Activated CD4-positive, CD25-positive, alpha-beta regulatory T cell treated with anti-CD3 and anti-CD28 coated beads, Interleukin-2, amount 50 U/mL, for 16 hours (primary cell): ENCODE measurements at places on chromosomes 1 and 21.

DNA sequence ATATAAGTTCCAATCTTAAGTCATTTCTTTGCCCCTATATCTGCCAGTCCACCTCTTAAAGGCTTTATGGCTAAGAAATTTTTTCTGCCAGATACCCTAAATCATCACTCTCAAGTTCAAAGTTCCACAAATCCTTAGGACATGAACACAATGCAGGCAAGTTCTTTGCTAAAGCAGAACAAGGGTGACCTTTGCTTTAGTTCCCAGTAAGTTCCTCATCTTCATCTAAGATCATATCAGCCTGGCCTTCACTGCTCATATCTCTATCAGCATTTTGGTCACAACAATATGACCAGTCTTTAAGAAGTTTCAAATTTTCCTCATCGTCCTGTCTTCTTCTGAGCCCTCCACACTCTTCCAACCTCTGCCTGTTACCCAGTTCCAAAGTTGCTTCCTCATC lies 402.2 kb upstream of the RUNX1 start:
- no peak for DNase-seq

GRCh38 chr1:14976256-14976655 lies 177.3 kb upstream of the TMEM51 start:
- DNase-seq = no peak

GRCh38 chr1:211781260-211781659 lies 49.3 kb downstream of the LPGAT1 start:
- DNase-seq = no peak

GRCh38 chr1:177032434-177032833 lies 132.1 kb downstream of the ASTN1 start:
- no peak for DNase-seq

DNA sequence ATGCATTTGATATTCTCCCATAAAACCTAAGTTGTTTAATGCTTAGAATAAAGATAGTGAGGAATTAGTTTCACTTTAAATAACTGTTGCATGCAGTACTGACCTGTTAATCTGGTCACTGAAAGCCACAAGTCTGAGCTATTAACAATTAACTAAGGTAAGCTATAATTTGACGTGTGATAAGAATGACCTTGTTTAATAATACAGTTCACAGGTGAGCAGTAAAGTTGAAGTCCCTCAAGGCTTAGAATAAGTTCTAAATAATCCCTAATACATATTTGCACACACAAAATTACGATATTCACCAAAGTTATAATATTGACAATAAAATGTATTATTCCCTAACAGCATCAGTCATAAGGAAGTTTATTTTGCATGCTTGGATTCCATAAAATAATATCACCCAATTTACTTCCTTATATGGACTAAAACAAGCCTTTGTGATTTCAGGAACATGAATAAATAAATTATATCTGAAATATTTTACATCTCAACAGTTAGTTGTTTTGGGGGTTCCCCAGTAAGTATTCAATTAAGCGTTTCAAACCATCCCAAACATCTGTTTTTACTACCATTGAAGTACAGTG lies 70.6 kb upstream of the CHRM3 start:
- DNase-seq = no peak

GRCh38 chr1:15758953-15759661 lies 512 bp downstream of the FBLIM1 start:
- DNase-seq = no peak

DNA sequence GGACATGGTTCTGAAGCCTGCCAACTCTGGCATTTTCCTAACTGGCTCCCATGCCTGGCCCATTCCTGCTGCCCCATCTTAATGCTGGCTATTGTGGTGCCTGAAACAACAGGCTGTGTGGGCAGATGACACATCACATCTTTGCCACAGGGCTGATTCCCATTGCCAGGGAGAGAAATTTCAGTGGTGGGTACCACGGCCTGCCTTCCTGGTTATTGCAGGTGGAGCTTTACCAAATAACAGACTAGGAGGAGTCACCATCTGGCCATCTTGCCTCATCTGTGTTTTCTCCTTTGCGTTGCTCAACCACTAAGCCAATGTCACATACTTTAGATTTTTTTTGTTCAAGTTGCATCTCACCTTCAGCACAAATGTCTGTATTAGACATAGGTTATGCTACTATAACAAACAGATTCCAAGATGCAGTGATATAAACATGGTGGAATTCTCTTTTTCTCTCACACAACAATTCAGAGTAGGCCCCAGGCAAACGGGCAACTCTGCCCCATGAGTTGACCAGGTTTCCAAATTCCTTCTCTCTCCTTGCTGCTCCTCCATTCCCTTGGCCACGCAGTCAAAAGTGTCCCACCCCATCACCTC lies 14.1 kb downstream of the CDA start:
- no peak for DNase-seq

DNA sequence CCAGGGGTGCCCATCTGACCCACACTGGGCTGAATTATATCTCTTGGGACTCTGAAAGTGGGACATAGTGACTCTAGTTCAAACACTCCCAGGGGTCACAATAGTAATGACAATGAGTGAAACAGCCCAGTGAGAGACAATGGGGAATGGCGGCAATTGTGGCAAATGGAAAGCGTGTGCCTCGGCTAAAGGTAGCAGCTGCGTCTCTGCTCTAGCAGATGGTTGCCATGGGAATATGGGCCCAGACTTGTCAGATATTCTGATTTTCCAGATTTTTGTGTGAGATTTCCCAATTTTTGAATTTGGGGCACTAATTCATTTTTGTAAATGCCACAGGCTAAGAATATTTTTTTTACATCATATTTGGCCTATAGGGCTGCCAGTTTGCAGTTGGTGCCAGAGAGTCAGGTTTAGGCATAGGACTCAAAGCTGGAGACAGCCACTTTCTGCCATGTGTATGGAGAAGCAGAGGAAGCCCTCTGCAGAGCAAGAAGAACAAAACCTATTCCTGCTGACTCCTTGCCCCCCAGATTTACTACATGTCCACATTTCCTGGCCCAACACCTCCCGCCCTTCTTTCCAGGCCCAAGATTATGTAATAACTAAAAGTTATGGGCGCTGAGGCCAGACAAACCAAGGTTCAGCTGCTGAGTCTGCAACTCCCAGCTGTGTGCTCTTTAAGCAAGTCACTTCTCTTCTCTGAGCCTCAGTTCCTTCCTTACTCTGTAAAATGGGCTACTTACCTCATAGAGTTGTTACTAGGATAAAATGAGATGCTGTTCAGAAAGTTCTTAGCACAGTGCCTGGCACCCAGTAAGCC lies 21.6 kb upstream of the PTP4A2 start:
- no peak for DNase-seq

DNA sequence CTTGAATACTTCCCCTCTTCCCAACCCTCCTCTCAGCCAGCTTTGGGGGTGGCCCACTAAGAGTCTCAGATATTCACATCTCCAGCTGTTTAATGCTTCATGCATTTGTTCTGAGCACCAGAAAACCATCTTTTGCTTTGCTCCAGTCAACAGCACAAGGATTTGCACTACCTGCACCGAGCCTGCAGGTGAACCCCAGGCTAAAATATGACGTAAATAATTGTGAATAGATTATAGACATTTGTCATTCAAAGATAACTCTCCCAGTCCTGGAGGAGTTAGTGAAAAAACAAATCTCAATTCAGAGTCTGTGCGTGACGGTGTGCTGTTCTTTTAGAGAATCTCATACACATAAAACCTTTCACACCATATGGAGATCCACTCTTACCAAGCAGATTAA lies 7.4 kb downstream of the CD247 start:
- DNase-seq = no peak

- no peak for DNase-seq
Observed at GRCh38 chr1:210373628-210373877, 44.9 kb downstream of the HHAT start.

GRCh38 chr1:100535264-100535663 lies 2.7 kb upstream of the GPR88 start:
- no peak for DNase-seq

GRCh38 chr1:224898937-224899336 lies 30.5 kb upstream of the DNAH14 start:
- DNase-seq = no peak

DNA sequence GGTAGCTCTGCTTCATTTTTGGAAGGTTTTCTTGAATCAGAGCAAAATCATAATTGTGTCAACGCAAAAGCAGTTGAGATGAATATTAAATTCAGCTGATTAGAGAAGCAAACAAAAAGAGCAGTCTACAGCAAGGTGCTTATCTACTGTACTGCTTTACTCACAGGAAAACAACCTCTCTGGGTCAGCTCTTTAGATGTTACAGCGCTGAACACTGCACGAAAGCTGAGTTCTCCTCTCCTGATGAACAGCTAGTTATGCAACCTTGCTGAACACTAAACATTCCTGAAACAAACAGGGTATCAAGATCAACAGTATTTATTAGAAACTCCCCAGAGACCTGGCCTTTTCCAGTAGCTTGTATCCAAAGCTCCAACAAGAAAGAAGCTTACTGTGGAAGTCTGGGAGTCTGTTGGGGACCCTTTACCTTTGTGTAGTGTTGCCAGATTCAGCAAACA lies 41.3 kb downstream of the TBCE start:
- no peak for DNase-seq

GRCh38 chr1:219993554-219994433 lies 52.5 kb downstream of the EPRS1 start:
- DNase-seq = no peak

DNA sequence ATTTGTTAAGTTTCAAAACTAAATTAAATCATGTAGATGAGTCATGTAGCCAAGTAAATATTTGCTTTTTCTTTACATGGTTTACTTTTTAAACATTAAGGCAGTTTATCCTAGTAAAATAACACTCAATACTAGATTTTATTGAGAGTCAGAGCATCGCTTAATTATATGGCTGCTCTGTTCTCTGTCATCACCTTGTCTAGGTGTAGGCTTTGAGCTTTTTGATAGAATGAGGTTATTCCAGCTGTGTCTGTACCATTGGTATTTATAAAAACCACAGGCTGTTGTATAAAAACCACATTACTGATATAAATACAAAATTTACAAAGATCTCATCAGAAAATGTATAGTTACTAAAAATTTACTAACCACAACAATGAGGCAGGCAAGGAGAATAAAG lies 42.5 kb upstream of the GPR52 start:
- no peak for DNase-seq

GRCh38 chr21:37237764-37238163 lies 29.4 kb downstream of the VPS26C start:
- no peak for DNase-seq

DNA sequence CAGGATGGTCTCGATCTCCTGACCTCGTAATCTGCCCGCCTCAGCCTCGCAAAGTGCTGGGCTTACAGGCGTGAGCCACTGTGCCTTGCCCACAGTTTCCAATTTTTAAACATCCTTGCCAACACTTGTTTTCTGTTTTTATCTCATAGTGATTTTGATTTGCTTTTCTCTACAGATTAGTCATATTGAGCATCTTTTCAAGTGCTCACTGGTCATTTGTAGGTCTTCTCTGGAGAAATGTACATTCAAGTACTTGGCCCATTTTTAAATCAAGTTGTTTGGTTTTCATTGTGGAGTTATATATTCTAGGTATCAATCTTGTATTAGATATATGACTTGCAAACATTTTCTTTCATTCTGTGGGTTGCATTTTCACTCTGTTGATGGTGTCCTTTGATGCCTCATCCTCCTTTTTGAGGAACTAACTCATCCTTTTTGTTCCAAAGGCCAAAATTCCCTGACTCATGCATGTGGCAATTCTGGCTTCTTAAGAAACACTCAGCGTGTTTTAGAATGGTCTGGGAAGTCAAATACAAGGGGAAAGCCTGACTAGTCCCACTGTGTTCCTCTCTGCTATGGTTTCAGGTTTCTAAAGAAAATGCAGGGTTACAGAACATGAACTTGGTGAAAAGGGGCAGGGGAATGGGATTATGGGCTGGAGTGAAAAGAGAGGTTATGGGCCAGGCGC lies 37.3 kb downstream of the PTAFR start:
- DNase-seq = no peak

- DNase-seq = no peak
Observed at GRCh38 chr21:27021046-27021445, 54.2 kb upstream of the ADAMTS5 start.

DNA sequence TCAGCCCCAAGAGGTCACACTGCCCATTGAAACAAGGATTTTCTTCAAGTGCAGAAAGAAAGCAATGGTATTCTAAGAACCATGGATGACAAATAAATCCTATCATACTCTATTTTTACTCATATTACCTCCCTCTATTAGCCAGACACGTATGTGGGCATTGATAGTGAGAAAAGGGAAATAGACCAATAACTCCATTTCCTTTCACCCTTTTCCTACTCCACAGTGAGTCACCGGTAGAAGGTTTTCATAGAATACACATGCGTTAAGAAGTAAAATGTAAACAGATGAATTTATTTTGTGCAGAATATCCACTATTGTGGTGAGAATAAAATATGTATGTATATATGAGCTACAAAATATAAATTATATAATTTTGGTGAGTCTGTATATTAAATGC lies 568.9 kb upstream of the ADGRL4 start:
- no peak for DNase-seq

- DNase-seq = peak; percentile 11
Observed at GRCh38 chr1:8962812-8963530, 17.3 kb downstream of the CA6 start.

GRCh38 chr1:117215733-117216462 lies 5.2 kb upstream of the VTCN1 start:
- no peak for DNase-seq

GRCh38 chr1:60073605-60074278 lies at the start of gene C1orf87:
Gene C1orf87, minus strand, starts transcription at chr1:60073770. Its CDS starts 1,127 bp downstream, at chr1:60072643.
- no peak for DNase-seq

GRCh38 chr1:16181887-16182719 lies 26.2 kb upstream of the EPHA2 start:
- no peak for DNase-seq

- DNase-seq = no peak
Observed at GRCh38 chr1:206505702-206506355, 1.5 kb upstream of the RASSF5 start.

DNA sequence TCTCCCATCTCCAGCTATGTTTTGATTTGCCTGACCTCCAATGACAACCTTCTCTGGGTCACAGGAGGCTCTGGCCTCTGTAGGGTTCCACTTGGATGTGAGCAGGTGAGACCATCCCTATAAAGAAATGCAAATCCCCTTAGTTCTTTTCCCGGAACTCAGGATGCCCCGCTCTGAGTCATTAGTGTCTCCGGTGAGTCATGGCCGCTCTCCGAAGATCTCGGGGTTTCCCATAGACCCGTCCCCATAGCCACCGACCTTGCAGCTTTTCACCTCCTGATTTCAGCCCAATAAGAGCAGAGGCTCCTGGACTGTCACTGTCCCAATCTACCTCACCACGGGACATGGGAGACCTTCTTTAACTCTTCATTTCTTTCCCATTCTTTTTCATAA lies 98.2 kb downstream of the PGBD5 start:
- no peak for DNase-seq
